Activated naive CD4-positive, alpha-beta T cell (primary cell): ENCODE measurements at places on chromosomes 3 and 15.

- no peak for DNase-seq
Observed at GRCh38 chr3:110378481-110378880, 693.1 kb upstream of the NECTIN3 start.

DNA sequence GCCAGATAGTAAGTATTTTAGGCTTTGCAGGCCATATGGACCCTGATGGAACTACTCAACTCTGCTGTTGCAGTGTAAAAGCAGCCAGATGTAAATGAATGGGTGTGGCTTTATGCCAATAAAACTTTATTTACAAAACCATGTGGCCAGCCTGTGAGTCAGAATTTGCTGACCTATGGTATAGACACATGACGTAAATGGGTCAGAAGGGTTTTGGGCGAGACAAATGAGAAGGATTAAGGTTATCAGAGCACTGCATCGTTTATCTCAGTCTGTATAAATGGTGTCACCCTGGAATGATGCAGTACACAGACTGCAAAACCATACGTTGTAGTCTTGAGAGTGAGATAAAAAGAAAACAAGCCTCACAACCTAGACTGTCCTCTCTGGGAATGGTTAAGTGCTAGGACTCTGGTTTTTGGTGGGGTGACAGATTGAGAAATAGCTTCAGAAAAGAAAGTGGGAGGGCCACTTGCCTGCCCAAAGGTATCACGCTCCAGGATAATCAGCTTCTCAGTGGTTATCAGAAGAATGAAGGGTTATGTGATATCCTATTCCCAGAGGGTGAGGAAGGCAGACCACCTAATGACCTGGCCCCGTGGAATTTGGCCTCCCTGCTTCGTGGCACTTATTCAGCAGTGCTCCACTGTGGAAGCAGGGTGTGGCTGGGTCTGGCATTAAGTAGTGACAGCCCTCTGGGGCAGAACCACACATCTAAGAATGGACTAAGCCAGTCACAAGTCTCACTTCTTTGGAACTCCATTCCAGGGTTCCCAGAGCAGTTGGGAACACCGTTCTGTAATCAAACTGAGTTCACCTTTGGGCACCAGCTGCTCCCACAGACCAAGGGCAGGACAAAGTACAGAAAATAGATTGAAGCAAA is 46.1 kb downstream of the ABHD5 start:
- DNase-seq: no peak

GRCh38 chr3:157582637-157582973 is 79.4 kb upstream of the VEPH1 start:
- no peak for DNase-seq

GRCh38 chr15:80324545-80325080 is 72.6 kb upstream of the CTXND1 start:
- no peak for DNase-seq

GRCh38 chr3:166663194-166663593 is 716.9 kb downstream of the ZBBX start:
- no peak for DNase-seq

DNA sequence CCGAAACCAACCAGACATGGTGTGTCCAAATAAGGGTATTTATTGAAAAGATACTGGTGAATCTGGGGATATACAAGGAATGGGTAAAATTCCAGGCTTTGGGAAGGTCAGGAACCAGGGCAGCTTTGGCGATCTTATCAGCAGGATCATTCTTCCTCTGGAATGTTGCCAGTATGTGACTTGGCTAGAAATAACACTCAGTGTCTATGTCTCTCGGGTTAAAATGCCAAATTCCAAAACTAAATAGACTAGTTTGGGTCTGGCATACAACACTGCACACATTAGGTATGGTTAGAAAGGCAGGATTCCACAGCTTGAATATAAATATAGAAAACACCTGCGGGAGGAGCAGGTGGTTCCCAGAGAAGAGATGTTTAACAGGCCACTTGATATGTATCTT is 220.2 kb upstream of the CD96 start:
- no peak for DNase-seq

GRCh38 chr3:98745718-98746117 is 17.4 kb upstream of the ST3GAL6 start:
- DNase-seq: no peak

DNA sequence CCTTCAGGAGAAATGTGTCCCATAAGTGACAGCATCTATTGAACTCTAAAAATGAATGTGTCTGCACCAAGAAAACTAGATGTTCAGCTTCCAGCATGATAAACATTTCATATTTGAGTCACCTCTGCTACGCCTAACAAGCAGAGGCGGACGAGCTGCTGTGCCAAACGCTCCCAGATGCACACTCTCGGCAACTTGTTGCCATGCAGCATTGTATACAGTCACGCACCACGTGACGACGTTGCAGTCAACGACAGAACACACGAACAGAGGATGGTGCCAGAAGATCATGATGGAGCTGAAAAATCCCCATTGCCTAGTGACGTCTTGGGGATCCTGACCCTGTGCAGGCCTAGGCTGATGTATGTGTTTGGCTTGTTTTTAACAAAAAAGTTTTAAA is 137.5 kb downstream of the XXYLT1 start:
- DNase-seq: no peak

DNA sequence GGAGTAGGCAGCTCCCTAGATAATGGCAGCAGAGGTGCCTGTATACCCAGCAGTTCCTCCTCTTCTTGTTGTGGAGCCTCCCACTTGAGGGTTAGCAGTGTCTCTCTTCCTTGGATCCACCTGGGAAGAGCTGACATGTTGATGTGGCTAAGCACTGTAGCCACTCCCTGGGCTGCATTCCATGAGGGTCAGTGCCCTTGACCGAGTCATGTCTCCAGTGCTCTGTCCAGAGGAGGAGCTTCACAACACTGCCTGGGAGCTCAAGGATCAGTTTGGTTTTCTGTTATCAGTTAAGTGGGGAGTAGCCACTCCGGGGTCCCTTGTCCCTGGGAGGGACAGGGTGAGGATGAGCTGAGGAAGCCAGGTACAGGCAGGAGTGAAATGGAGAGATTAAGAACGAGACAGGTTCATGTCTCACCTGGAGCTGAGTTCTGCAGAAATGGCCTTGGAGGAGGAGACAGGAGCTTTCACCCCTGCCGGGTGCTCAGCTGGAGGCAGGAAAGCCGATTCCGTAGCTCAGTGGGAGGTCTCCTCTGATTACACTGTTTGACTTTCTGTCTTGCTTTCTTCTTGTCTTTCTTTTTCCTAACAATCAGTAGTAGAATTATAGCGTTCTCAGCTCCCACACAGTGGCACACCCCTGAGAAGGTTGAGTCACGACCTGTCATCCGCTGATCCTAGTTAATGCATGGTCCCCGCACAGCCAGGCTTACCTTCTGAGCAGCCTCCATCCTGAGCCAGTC is 57.9 kb upstream of the SEC22A start:
- no peak for DNase-seq

GRCh38 chr15:98144388-98144787 is 183.9 kb downstream of the ARRDC4 start:
- DNase-seq: no peak

- no peak for DNase-seq
Observed at GRCh38 chr3:27171113-27171512, 198.1 kb downstream of the NEK10 start.

GRCh38 chr15:71734709-71735384 is 75.5 kb upstream of the NR2E3 start:
- DNase-seq: no peak

- no peak for DNase-seq
Observed at GRCh38 chr3:13023235-13023970, 49.8 kb downstream of the IQSEC1 start.

DNA sequence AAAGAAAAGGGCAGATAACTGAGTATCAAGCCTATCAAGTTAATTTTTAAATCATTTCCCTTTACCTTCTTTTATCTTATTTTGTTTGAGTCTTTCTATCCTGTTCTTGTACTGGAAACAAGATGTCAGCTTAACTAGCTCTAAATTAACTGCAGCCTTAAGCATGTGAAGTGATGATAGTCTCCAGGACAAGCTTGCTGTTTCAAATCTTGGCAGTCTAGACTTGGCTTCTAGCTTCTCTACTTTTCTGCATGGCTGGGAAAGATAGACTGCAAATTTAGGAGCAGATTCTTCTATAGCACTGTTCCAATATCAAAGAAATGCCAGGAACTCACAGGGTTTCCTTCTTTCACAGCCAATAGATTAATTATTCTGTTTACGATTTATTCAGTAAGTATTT is 1034.4 kb downstream of the TUSC7 start:
- no peak for DNase-seq

- DNase-seq: no peak
Observed at GRCh38 chr15:59933607-59934006, 70.5 kb upstream of the FOXB1 start.

DNA sequence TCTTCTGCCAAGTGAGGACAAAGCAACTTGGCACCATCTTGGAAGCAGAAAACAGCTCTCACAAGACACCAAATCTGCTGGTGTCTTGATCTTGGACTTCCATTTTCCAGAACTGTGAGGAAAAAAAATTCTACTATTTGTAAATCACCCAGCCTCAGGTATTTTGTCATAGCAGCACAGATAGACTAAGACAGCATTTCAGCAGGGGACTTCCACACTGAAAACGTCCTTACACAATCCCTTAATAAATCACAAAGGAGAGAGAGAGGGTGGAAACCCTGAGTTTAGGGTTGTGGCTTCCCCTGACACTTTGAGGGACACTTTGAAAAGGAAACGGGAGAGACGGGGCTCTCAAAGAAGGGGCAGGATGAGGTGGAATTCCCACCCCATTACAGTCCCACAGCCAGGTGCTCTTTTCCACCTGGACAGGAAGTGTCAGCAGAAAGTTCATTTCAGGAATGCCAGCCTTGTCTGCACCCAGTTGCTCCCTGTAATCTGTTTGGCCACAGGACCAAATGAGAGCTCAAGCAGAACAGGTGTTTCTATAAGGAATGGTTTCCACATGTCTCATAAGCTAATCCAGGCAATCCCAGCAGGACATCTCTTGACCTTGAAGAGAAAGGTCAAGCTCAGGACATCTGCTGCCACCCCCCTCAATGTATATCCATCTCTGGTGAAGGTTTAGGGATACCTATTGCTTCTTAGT is 51.3 kb downstream of the MYLK start:
- DNase-seq: no peak

DNA sequence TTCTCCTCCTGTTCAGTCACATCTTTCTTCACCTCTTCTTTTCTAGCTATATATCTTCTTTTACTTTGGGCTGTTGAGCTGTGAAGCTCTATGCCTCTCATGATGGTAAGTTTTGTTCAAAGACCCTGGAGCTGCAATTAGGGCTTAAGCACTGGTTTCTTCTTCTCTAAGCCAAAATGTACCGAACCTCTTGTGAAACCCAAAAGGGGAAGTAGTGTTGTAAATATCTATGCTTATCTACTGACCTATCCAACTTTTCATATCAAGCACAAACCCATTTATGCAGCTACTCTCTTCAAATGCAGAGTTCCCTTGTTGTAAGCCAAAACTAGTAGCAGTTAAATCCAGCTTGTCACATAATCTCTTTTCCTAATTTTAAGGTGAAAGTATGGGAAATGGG is 123.6 kb upstream of the CD96 start:
- DNase-seq: no peak
